NCI-H748 treated with DMSO at 0.1 percent for 48 hours (cell line): ENCODE measurements at places on chromosomes 7 and 10.

DNA sequence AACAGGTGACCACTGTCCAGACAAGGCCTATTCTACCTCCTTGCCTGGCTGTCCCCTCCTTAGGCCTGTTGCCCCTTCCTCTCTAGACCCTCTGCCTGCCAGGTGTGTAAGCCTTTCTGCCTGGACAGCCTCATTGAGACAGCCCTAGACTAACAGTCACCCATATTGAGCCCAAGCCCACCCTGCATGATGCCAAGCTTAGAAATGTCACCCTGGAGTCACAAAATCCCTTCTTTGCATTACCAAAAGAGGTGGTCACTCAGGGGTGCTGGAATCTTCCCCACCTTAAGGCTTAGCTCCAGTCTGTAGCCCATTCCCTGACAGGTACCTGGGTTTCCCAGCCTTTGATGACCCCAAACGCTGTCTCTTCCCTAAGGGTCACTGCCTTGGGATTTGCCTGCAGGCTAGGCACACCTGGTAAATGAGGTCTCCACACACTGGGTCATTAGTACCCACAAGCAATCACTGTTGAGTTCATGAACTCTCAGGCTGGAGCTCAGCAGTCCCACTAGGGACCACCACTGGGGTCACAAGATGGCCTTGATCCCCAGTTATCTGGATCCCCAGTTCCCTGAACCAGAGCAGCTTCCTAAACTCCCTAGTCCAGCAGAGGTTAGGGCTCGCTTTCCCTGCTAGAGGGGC is 54.9 kb upstream of the CAMK2B start:
- DNase-seq = no peak

- no peak for DNase-seq
Measured at GRCh38 chr7:91632234-91632940, 248.1 kb downstream of the MTERF1 start.

GRCh38 chr10:17278607-17279240 is 50.7 kb downstream of the VIM start:
- no peak for DNase-seq

GRCh38 chr10:122647383-122647968 is 52.2 kb downstream of the C10orf120 start:
- DNase-seq = no peak

GRCh38 chr10:28680358-28680752 is 3.0 kb downstream of the BAMBI start:
- no peak for DNase-seq

- DNase-seq = no peak
Measured at GRCh38 chr7:47588704-47589225, 6.9 kb upstream of the TNS3 start.

- DNase-seq = no peak
Measured at GRCh38 chr10:66637273-66638036, 288.4 kb upstream of the LRRTM3 start.

DNA sequence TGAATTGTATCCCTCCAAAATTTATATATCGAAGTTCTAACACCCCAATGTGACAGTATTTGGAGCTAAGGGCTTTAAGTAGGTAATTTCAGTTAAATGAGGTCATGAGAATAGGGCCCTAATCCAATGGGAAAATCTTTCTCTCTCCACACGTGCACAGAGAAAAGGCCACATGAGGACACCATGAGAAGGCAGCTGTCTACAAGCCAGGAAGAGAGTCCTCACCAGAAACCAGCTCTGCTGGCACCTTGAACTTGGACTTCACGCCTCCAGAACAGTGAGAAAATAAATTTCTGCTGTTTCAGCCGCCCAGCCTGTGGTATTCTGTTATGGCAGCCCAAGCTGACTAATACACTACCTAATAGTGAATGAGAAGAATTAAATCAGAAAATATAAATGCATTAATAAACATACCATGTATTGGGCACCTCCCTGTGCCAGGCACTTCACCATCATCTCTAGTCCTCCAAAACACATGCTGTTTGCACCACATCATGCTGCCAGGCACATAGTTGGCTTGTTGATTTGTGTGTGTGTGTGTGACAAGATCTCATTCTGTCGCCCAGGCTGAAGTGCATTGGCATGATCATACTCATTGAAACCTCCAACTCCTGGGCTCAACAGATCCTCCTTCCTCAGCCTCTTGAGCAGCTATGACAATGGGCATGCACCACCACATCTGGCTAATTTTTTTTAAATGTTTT is 9.1 kb upstream of the TOMM7 start:
- DNase-seq = no peak

GRCh38 chr10:129056734-129057689 is 410.0 kb upstream of the MGMT start:
- no peak for DNase-seq

DNA sequence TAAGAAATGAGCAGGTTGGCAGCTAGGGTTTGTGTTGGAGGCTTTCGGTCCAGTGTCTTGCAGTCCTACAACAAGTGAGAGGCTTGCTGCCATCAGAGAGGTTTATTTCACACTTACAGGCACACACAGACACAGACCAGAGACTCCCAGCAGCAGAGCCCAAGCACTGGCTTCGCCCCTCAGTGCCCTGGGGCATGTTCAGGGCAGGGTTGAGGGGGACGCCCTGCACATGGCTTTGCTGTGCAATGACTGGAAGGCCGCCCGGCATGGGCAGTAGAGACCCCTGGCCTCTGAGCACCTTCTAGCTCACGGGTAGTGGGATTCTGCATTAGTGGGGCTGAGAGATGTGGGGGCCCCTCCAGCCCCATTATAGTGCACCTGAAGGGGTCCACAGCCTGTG is 3.8 kb downstream of the SPRN start:
- no peak for DNase-seq

DNA sequence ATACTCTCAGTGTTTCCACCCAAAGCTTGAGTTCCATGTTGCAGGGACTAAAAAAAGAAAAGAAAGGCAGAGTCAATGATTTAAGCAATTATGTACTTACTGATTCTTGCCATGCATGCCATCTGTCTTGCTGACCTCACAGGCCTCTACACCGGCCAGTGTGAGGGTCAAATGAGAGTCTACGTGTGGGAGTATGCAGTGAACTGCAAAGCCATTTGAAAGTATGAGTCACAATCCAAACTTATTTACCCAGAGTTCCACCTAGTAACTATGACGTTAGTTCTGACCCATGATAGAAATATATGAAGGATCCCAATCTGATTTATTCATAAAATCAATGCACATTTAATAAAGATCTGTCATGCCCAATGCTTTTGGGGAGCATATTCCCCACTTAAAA is 26.5 kb downstream of the PDE1C start:
- DNase-seq = no peak

DNA sequence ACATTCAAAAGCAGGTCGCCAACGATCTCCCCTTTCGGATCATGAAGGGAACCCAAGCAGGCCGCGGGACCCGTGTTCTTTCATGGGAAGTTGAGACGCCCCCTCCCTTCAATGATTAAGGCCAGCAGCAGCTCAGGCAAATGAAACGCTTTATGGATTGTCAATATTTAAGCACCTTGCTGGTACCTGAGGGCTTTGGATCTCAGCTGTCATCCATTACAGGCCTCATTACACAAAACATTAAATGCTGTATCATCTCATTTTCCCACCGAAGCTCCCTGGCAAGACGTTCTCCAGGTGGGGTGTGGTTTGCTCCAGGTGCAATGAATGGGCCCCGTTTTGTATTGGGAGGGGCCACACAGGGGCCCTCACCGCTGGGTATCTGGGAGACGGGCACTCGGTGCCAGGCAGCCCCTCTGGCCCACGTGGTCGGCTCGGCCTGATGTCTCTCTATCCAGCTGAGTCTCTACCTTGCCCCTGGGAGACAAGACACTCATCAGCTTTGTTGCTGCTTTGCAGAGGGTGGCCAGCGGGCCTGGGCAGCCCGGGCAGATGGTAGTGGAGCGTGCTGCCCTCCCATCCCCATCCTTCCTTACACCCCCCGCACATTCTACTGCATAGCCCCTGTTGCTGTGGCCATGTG is 456.1 kb upstream of the FOXK1 start:
- peak; percentile 46 for DNase-seq
